ENCODE measurements at places on chromosomes 4 and X.

GRCh38 chr4:52102587-52102986 lies 51.5 kb downstream of the SPATA18 start:
- DNase-seq: peak; percentile 42

GRCh38 chrX:50072110-50072509 lies 128.7 kb downstream of the AKAP4 start:
- no peak for DNase-seq

DNA sequence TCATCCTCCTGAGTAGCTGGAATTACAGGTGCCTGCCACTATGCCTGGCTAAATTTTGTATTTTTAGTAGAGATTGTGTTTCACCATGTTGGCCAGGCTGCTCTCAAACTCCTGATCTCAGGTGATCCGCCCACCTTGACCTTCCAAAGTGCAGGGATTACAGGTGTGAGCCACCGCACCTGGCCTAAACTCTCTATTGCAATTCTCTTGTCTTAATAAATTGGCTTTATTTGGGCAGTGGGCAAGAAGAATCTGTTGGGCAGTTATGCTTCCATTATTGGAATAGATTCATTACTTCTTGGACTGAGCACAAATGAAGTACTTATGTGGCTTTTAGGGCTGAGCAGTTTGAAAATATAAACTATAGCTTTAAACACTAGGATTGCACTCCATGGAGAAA lies 8.2 kb upstream of the GPAT3 start:
- no peak for DNase-seq

DNA sequence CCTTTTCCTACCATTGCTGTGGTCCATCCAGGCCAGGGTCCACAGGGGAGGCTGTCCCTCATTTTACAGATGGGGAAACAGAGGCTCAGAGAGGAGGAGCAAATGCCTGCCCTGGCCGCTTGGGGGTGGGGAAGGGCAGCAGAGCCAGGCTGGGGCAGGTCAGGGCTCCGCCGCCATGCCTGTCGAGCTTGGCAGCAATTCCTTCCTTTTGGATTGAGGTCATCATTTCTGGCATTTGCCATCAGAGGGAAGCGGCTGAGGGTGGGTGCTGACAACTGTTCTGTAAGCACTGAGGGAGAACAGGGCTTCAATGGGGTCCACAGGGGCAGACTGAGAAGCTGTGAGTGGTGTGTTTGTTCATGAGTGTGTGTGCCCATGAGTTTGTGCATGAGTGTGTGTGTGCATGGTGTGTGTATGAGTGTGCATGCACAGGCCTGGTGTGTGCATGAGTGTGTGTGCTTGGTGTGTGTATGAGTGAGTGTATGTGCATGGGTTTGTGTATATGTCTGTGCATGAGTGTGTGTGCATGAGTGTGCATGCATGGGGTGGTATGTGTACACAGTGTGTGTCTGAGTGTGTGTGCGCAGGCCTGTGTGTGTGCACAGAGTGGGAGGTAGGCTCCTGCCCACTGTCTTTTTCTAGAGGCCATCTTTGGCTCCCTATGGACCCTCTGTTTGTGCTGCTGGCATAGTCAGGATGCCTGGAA lies 115.2 kb downstream of the SORCS2 start:
- DNase-seq: no peak

DNA sequence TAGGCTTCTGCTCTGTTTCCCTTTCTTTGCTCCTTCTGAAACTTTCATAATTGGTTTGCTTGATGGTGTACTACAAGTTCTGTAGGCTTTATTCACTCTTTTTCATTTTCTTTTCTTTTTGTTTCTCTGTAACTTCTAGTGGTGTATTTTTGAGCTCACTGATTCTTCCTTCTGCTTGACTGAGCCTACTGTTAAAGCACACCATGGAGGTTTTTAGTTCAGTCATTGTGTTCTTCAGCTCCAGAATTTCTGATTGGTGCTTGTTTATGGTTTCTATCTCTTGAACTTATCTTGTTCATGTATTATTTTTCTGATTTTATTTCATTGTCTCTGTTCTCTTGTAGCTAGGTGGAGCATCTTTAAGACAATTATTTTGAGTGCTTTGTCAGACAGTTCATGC lies 33.4 kb upstream of the C4orf54 start:
- DNase-seq: no peak

DNA sequence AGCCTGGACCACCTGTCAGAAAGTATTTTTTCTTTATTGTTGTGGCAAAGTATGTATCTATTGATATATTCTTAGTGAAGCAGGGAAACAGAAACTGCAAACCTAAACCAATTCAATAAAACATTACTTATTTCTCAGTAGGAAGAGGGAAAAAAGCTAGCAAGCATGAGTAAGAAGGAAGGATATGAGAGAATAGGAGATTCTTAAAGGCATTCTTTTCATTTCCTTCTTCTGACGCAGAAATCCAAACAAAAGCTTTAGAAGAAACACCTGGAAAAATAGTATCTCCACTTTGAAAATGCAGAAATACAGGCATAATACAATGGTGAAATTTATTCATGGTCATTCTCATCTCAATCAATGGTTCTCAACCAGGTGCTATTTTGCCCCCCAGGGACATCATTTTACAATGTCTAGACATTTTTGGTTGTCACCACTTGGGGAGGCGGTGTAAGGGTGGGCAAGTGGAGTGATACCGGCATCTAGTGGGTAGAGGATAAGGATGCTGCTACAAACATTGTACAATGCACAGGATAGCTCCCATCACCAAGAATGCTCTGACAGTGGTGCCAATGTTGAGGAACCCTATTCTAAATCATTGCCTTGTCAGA lies 21.7 kb upstream of the ATXN3L start:
- DNase-seq: peak; percentile 12

GRCh38 chrX:144801786-144802185 lies 445.5 kb upstream of the SPANXN1 start:
- no peak for DNase-seq

GRCh38 chr4:169620880-169621248 lies 486 bp downstream of the CLCN3 start:
- DNase-seq: no peak

GRCh38 chrX:37817579-37817978 lies 29.8 kb downstream of the DYNLT3 start:
- no peak for DNase-seq

- DNase-seq: no peak
Measured at GRCh38 chr4:112023402-112023950, 121.8 kb upstream of the FAM241A start.

- DNase-seq: no peak
Measured at GRCh38 chrX:48919360-48919841, 577 bp upstream of the PIM2 start.

- no peak for DNase-seq
Measured at GRCh38 chr4:98027827-98028226, 115.4 kb downstream of the STPG2 start.

GRCh38 chr4:130812117-130812765 lies 1716.3 kb downstream of the C4orf33 start:
- peak; percentile 2 for DNase-seq

DNA sequence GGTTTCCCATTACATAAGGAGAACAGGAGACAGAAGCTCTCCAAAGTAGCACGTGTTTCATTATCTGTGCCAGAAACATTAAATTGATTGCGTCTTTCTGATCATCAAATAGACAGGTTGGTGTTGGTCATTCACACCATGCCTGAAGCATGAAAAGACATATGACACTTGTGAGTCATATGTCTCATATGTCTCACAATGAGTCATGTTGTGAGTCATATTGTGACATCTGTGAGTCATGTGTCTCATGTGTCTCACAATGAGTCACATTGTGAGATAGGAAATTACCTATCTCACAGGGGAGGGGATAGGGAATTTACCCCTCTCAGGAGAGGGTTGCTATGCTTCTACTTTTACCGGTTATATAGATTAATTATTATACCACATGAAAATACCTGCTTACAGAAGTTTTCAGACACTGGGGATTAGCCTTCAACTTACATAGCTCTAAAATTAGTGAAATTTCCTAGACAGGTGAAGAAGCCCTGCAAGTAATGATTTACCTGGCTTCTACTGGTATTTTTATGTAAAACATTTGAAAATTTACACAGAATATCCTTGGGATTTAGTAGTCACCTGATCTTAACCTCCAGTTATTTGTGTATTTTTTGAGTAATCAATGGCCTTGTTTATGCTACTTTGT lies 80.8 kb downstream of the NPFFR2 start:
- DNase-seq: peak; percentile 14

GRCh38 chr4:1406394-1406980 lies at the start of gene NKX1-1:
NKX1-1 (minus strand) TSS chr4:1406442; CDS start chr4:1406442, 0 bp downstream.
- DNase-seq: no peak

Data from fibroblast of skin of abdomen (primary cell).